ENCODE measurements at places on chromosomes 5 and 9.

DNA sequence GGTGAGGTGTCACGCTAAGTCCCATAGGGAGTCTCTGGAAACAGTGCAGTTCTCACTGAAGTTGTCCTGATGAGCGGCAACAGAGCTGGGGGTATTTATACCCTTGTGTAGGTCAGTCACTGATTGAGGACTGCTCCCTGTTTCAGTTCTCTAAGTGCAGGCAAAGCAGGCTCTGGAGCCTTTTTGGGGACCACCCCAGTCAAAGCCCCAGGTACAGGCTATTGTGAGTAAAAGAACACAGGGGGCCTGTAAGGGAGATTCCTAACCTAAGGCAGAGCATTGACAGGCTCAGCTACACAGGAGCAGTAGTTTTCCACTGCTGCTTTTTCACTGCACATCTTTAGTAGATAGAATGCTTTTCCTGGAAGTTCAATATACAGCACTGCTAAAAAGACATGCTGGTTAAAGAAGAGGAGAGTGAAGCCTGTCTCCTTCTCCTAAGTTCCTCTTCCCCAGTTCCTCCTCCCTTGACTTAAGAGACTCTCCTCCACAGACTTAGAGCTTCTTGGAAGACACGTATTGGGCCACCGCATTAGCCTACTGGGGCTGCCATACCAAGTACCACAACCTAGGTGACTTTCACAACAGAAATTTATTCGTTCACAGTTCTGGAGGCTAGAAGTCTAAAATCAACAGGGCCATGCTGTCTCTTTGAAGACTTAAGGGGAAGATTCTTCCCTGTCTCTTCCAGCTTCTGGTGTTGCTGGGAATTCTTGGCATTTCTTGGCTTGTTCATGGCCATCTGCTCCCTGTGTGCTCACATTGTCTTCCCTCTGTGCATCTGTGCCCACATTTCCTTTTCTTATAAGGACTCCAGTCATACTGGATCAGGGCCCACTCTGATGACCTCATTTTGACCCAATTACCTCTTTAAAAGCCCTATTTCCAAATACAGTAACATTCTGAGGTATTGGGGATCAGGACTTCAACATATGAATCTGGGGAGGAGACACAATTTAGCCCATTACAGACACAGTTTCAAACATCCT lies 221.0 kb downstream of the ESM1 start:
- DNase-seq, result no peak

DNA sequence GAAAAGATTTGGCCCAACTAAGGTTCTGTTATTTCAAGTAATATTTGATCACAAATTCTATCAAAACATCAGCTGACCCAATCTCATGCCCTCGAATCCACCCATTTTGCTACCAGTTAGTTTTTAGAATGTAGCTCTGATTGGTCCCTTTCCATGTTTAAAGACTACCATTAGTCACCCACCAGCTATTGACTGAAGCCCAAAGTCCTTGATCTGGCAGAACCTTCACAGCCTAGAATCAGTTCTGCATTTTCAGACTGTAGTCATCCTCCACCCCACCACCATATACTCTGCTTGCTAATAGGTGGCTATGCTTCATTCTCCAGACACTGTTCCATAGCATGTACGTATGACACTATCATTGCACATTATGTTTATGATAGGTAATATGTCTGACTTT lies 182.2 kb upstream of the TARS1 start:
- no peak for DNase-seq

DNA sequence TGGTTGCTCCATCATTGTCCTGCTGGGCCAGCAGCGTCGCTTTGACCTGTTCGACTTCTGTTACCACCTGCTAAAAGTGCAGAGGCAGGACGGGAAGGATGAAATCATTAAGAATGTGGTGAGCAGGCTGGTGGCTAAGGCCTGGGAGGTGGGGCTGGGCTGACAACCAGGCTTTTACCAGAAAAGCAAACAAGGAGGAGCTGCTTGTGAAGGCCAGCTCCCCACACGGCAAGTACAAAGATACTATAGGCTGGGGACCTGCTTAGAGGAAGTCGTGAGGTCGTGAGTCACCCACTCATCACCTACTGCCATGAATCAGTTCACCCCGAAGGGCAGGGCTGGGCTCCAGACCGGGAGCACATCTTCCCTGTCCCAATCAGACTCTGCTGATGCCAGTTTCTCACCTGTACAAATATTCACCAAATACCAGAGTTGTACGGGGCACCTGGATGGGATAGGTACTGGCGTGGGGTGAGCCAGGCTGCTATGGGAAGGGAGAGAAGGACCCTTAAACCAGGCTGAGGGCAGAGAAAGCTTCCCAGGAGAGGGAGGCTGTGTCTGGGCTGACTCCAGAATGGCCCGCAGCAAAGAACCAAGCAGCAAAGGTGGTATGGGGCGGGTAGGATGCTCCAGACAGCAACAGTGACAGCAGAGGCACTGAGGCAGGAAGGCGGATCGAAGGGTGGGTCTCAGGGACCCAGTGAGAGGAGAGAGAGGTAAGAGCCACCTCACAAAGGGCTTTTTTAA lies 69.3 kb upstream of the NIPAL4 start:
- peak; percentile 14 for DNase-seq

- DNase-seq, result no peak
Observed at GRCh38 chr9:32395510-32396216, 11.2 kb downstream of the ACO1 start.

GRCh38 chr5:125088522-125089105 lies 342.2 kb upstream of the ZNF608 start:
- no peak for DNase-seq

DNA sequence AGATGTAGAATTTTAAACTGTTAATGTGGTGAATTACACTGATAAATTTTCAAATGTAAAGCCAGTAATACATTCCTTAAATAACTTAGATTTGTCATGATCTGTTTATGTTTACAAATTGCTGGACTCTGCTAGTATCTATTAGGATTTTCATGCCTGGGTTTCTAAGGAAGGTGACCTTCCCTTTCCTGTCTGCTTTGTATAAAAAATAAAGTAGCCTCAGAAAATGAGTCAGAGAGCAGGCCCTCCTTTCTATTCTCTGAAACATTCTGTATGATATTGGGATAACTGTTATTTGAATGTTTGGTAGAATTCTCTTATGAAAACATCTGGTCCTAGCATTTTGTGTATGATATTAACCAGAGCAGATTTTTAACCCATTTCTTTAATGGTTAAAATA lies 255.3 kb downstream of the SYK start:
- DNase-seq, result no peak

DNA sequence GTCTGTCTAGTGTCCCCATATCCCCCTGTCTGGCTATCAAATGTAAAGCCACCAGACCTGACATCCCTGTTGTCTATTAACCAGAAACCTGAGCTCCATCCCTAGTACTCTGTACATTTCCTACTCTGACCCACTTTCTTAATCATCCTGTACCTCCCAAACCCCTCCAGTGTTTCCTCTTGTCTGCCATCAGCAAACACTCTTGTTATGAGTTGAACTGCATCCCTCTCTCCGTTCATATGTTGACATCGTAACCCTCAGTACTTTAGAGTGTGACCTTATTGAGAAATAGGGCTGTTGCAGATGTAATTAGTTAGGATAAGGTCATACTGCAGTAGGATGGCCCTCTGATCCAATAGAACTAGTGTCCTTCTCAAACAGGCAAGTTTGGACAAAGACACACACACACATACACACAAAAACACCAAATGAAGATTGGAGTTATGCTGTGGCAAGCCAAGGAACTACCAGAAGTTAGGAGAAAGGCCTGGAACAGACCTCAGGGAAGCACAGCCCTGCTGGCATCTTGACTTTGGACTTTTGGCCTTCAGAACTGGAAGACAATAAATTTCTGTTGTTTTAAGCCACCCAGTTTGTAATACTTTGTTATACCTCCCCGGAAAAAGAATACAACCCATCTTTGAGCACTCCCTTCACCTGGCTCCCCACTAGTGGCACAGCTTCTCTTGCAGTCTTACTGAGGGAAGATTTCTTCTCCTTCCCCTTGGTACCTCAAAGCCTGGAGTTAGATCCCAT lies 180.0 kb upstream of the PTGER4 start:
- peak; percentile 37 for DNase-seq

GRCh38 chr9:20472342-20473045 lies 149.8 kb downstream of the MLLT3 start:
- no peak for DNase-seq

- DNase-seq, result no peak
Observed at GRCh38 chr5:168790671-168791250, 211.6 kb upstream of the PANK3 start.

DNA sequence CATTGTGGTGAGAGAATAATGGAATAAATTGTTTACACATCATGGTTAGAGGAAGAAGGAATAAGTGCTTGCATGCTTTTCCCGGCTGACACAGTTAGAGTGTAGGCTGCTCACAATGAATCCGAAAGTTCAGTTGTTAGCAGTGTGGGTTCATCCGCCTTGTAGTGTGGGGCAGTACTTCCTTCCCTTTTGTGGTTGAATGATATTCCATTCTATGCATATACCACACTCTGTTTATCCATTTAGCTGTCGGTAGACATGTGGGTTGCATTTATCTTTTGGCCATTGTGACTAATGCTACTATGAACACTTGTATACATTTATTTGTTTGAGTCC lies 84.0 kb downstream of the COL5A1 start:
- no peak for DNase-seq

DNA sequence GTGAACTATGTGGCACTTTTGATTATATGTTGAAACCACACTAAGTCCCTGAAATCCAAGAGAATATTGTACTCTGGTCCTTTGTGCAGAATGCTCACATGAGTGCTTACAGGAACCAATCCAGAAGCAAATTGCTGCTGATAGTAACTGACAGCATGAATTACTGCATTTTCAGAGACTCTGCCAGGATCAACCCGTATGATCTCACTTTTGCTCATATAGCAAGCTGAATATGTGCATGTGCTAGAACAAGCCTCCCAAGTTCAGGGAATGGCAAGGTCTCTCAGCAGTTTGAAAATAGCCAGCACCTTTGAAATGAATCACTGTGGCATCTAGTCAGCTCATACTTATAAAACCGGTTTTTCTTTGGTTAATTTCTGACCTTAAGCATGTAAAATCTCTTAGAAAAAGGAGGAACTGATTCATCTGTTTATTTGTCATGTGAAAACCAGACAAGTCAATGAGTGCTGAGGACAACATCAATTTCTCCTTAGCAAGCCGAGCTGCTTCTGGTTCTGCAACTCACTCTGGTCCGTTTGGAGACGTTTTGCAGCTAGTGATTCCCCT lies 215.7 kb upstream of the ELL2 start:
- no peak for DNase-seq

GRCh38 chr5:140524003-140524402 lies 23.5 kb upstream of the EIF4EBP3 start:
- no peak for DNase-seq

DNA sequence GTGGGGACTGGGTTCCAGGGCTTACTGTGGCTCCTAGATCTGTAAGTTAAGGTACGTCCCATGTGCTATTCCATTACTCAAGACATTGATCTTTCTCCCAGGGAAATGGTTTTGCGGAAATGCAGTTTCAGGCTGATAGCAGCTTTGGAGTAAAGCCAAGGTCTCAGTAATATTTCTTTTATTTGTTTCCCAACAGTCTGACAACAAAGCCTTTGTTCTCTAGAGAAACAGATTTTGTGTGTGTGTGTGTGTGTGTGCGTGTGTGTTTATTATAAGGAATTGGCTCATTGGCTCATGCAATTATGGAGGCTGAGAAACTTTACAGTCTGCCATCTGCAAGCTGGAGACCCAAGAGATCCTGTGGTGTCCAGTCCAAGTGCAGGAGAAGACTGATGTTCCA lies 12.1 kb upstream of the POC5 start:
- DNase-seq, result no peak

DNA sequence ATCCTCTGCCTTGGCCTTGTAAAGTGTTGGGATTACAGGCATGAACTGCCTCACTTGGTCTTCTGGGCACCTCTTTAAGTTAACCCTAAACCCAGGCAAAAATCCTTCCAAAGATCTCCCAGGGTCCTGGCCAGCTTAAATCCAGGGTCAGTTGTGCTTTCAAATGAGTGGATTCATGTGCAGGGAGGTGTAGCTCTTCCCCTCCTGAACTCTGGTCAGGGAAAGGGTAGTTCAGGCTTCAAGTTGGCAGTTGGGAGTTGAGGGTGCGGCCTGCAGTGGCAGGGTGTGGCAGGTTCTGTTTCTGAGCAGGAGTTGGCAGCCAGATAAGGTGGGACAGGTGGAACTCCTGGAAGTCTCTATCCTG lies 3.6 kb downstream of the HNRNPAB start:
- DNase-seq, result no peak

DNA sequence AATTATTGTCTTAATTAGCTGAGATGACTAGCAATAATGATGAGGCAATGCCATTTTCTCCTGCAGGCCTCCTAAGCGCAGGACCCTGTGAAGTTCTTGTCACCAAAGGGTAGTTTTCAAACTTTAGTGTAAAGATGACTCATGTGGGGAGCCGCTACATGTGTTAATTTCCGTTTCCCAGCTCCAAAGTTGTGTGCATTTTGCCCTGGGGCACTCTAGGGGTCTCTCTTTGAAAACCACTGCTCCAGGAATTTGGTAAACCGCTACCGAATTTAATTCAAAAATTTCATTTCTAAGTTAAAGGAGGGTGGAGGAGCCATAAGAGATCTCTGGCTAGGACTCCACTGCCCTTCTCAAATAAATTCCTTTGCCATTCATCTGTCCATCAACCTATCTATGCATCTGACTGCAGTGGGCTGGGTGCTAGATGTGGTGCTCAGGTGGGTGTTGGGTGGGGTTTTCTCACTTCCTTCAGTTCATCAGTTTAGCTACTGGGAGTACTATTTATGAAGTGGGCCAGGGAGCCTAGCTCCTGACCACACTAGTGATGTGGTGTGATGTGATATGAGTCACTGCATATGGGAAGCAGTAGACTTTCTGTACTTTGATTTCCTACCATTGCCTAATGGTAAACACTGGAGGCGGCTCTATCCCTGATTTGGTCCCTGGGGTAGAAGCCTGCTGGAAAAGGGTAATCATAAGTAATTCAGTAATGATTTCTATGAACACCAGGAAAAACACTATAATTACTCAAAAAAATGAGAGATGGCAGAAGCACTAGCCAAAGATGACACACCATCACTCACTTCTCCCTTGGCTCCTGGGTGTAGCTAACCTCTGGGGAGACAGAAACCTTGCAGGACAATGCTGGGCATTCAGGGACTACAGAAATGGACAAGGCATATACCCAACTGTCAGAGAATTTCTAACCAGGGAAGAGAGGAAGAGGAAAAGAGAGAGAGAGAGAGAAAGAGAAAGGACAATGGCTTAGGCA lies 4.0 kb upstream of the ZSWIM6 start:
- DNase-seq, result no peak

DNA sequence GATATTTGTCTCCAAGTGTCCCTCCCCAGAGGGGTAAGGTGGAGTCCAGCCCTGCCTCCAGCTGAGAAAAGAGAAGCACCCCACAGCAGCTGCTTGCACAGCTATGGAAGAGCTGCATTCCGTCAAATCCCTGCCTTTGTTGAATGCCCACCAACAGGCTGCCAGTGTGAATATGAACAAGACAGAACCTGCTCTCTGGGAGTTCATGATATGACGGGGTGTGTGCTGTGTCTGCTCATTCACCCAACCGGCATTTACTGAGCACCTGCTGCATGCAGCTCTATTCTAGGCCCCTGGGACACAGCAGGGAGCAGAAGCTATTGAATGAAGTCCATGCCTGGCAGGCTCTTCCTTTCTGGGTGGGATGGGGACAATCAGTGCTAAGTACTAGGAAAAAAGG lies 238.8 kb downstream of the GADD45G start:
- no peak for DNase-seq

GRCh38 chr9:97975376-97975775 lies 7.8 kb upstream of the ANP32B start:
- no peak for DNase-seq

GRCh38 chr5:37738057-37738691 lies 101.7 kb downstream of the GDNF start:
- no peak for DNase-seq

Data from T-helper 1 cell (primary cell).